SJSA1 (cell line): ENCODE measurements at places on chromosomes 2 and 18. TPM values are rescaled to one million over a fixed set of nuclear protein-coding genes. Genes with fewer than 3 reads are reported as not detected.

The DSC3 gene
- 13.9 and 20.0 TPM in 2 replicates for total RNA-seq

The CCDC178 gene
- total RNA-seq, result not detected in 2 replicates

The CYP20A1 gene
- 22.2 and 27.2 TPM in 2 replicates for total RNA-seq

The ZEB2 gene
- total RNA-seq, result 40.0 and 48.0 TPM in 2 replicates

The ACKR3 gene
- total RNA-seq, result 4.3 and 8.5 TPM in 2 replicates

DNA sequence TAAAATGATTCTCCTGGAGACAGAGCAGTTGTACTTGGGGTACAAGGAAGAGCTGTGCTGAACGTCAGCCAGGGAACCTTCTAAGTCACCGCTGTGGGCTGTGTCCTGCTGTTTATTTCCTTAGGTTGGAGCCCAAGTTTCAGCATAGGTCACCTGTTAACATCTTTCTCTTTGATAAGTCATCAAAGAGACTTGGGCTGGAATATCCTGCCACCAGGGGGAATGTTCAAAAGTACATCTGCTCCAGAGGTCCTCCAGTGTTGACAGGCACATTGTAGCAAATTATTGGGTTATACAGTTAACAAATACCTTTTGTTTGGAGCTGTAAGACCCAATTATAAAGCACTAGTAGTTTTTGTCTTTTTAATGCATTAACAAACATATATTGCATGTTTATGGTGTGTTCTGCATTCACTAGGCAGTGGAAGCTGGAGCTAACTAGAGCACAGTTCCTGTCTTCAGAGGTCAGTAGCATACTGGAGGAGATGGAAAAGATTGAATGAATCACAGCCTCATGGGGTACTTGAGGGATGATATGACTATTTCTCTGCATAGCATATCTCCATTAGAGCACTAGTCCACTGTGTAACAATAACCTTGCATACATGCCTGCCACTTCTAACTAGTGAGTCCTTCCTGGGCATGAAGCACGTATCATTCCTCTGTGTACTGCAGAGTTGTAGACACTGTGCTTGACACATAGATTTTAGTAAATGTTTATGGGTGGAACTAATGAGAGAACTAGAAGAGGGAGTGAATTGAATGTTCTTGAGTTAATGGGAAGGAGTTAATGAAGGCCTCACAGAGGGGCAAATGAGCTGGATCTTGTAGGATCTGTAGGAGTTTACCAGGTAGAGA is 182.1 kb downstream of the AGAP1 start:
- peaks cover 48% of the 10 kb centered on the region for H3K4me1 ChIP-seq
- H3K27ac ChIP-seq, result no peak overlapping the region
- H3K27me3 ChIP-seq, result no peaks in the 10 kb centered on the region
- H3K36me3 ChIP-seq, result peaks cover 24% of the 10 kb centered on the region
- no peak for DNase-seq

GRCh38 chr2:70181363-70181956 is 9.4 kb downstream of the C2orf42 start:
- H3K27me3 ChIP-seq, result no peaks in the 10 kb centered on the region
- peaks cover 36% of the 10 kb centered on the region for H3K36me3 ChIP-seq
- no peak overlapping the region for H3K4me3 ChIP-seq
- peak overlapping the region; percentile 15; the same call in 1 of the 2 replicates for H3K27ac ChIP-seq
- DNase-seq, result no peak

- H3K4me1 ChIP-seq, result no peaks in the 10 kb centered on the region
- H3K4me3 ChIP-seq, result no peak overlapping the region
- H3K27me3 ChIP-seq, result no peaks in the 10 kb centered on the region
- DNase-seq, result no peak
- H3K36me3 ChIP-seq, result no peaks in the 10 kb centered on the region
Observed at GRCh38 chr2:218429911-218430692, 11.2 kb downstream of the VIL1 start.

DNA sequence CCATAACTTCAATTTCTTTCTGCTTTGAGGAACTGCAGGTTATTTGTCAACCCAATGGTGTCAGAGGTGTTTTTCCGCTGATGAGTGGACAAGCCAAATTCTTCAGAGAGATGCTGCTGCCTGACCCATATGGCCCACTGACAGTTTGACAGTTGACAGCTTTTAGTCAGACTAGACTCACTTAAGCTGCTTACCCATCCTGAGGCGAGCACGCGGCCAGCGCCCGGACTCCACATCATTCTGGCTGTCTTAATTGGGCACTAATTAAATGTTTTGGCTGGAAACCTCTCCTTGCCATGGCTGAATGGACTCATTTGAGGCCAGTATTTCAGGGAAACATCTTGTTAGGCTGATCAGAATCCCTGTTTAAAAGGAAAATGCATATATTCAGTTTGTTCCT is 316.1 kb upstream of the FANCL start:
- H3K27ac ChIP-seq, result no peak overlapping the region
- no peaks in the 10 kb centered on the region for H3K27me3 ChIP-seq
- H3K4me1 ChIP-seq, result peaks cover 26% of the 10 kb centered on the region
- no peaks in the 10 kb centered on the region for H3K36me3 ChIP-seq
- no peak for DNase-seq

DNA sequence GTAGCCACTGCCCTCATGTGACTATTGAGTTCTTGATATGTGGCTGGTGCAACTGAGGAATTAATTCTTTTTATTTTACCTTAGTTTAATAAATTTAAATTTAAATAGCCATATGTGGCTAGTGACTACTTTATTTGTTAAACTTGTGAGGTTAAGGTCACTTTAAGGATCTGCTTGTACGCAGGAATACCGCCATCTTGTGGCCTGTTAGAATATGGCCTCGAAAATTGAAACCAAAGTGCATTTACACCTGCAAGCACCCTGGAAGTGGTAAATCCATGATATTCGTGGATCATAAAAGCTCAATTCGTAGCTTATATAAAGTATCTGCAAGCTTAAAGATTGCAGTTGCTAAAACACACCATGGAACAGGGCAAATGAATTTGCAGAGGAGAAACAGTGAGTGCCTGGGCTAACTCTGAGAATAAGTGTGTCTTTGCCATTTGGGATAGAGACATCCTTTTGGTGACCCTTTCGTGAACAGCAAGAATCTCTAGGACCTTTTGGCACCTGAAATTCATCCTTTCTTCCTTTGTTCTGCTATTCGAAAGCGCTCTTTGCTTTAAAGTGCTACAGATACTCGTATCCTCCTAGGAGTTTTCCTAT is 59.9 kb upstream of the REG3A start:
- DNase-seq, result no peak
- H3K27ac ChIP-seq, result no peak overlapping the region
- H3K36me3 ChIP-seq, result no peaks in the 10 kb centered on the region
- no peaks in the 10 kb centered on the region for H3K27me3 ChIP-seq
- no peaks in the 10 kb centered on the region for H3K4me1 ChIP-seq

- no peak for DNase-seq
- H3K4me1 ChIP-seq, result peaks cover 37% of the 10 kb centered on the region
- H3K4me3 ChIP-seq, result no peak overlapping the region
- H3K27ac ChIP-seq, result no peak overlapping the region
- H3K36me3 ChIP-seq, result no peaks in the 10 kb centered on the region
Observed at GRCh38 chr2:216352653-216353270, 19.5 kb downstream of the MARCHF4 start.

DNA sequence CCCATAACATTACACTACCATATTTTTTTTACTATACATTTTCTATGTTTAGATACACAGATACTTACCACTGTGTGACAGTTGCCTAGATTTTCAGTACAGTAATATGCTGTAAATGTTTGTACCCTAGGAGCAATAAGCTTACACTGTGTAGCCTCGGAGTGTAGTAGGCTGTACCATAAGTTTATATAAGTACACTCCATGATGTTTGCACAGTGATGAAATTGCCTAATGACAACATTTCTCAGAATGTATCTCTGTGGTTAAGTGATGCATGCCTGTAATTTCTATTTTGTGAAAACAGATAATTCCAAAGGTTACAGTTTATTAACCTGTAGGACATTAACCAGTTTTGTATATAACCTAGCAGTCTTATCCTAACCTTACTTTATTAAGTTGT is 128.1 kb upstream of the RBMS1 start:
- H3K36me3 ChIP-seq, result no peaks in the 10 kb centered on the region
- no peaks in the 10 kb centered on the region for H3K27me3 ChIP-seq
- no peak for DNase-seq
- H3K4me1 ChIP-seq, result no peaks in the 10 kb centered on the region
- H3K27ac ChIP-seq, result no peak overlapping the region

GRCh38 chr18:9700261-9700796 is 7.8 kb upstream of the RAB31 start:
- no peaks in the 10 kb centered on the region for H3K36me3 ChIP-seq
- H3K4me3 ChIP-seq, result no peak overlapping the region
- peaks cover 25% of the 10 kb centered on the region for H3K4me1 ChIP-seq
- DNase-seq, result no peak
- H3K27me3 ChIP-seq, result no peaks in the 10 kb centered on the region

DNA sequence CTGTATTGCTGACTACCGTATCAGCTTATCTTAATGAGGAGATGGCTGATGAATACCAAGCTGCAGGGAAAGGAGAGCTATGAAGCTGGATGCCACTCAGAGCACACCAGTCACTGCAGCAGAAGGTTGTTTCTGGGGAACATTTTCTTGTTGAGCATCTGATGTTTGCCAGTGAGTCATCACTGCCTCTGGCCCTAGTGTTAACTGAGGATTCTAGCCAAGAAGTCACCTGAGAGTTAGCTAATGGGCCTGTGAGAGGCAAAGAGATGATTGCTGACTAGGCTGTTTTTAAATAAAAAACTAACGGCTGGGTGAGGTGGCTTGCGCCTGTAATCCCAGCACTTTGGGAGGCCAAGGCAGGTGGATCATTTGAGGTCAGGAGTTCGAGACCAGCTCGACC is 37.9 kb downstream of the CCDC150 start:
- H3K27ac ChIP-seq, result no peak overlapping the region
- H3K36me3 ChIP-seq, result peaks cover 9% of the 10 kb centered on the region; the same call in 1 of the 2 replicates
- DNase-seq, result no peak
- H3K27me3 ChIP-seq, result no peaks in the 10 kb centered on the region
- H3K4me1 ChIP-seq, result no peaks in the 10 kb centered on the region
- H3K4me3 ChIP-seq, result no peak overlapping the region

- no peaks in the 10 kb centered on the region for H3K4me1 ChIP-seq
- H3K27ac ChIP-seq, result no peak overlapping the region
- H3K4me3 ChIP-seq, result no peak overlapping the region
- H3K27me3 ChIP-seq, result no peaks in the 10 kb centered on the region; the same call in 1 of the 2 replicates
- no peak for DNase-seq
- H3K36me3 ChIP-seq, result no peaks in the 10 kb centered on the region
Observed at GRCh38 chr2:75108937-75109482, 90.3 kb downstream of the TACR1 start.

GRCh38 chr2:54775710-54776109 is 52.2 kb downstream of the EML6 start:
- peaks cover 23% of the 10 kb centered on the region for H3K4me1 ChIP-seq
- no peaks in the 10 kb centered on the region for H3K27me3 ChIP-seq
- DNase-seq, result no peak
- no peak overlapping the region for H3K4me3 ChIP-seq
- no peak overlapping the region for H3K27ac ChIP-seq

DNA sequence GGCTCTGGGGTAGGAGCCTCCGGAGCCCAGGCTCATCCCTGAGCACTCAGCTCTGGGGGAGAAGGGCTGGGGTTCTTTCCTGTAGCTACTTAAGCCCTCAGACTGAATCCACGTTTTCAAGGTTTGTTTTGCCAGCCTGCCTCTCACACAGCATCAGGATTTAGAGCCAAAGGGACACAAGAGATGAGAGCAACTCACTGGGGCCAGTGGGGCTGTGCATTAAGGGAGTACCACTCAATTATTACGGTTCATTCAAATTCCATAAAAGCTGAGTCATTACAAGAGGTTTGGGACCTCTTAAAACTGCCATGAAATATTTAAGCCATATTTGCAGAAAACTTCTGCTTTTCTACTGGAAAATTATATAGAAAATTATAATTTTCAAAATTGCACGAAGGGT is 17.1 kb upstream of the SNED1 start:
- no peak overlapping the region for H3K4me3 ChIP-seq
- no peak for DNase-seq
- H3K27me3 ChIP-seq, result no peaks in the 10 kb centered on the region

GRCh38 chr2:173001664-173002604 is 73.7 kb upstream of the MAP3K20 start:
- H3K27me3 ChIP-seq, result no peaks in the 10 kb centered on the region
- no peak overlapping the region for H3K4me3 ChIP-seq
- peaks cover 20% of the 10 kb centered on the region for H3K4me1 ChIP-seq
- no peak for DNase-seq
- H3K36me3 ChIP-seq, result no peaks in the 10 kb centered on the region
- H3K27ac ChIP-seq, result no peak overlapping the region
